Bone marrow (tissue), 2 donors: ENCODE measurements at places on chromosomes 12 and 14.
A peak's percentile ranks its signal among the peaks of the same experiment; 100 is the strongest.

GRCh38 chr14:55190906-55191202 is 531 bp downstream of the DLGAP5 start:
- DNase-seq, result no peak

GRCh38 chr14:105903971-105904370 is 377.6 kb downstream of the TMEM121 start:
- no peak for DNase-seq

DNA sequence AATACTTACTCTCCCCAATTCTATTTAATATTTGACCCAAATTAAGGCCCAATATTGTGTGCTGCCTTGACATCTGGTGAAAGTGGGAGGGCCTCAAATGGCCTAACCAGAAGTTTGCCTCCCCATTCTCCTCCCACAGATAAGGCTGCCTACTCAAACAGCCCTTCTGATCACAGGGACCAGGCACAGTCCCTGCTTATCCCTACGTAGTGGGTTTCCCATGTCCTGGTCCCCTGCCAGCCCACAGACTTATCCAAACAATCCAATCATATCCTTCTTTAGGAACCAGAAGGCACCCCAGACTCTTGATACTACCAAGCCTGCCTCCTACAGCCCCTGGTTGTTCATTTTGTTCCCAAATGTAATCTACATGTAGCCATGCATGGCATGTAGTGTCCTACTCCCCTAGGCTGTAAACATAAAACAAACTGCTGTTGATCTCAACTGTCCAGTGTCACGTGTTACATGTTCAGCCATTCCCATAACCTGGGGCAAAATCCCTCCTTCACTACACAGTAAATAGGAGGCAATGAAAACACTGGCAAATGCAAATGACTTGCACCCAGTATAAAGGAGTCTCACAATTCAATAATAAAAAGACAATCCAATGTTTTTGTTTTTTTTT is 49.3 kb downstream of the EEA1 start:
- DNase-seq, result no peak

GRCh38 chr12:120538281-120539156 is 4.4 kb downstream of the RNF10 start:
- no peak for DNase-seq

GRCh38 chr12:64181430-64182291 is 40.4 kb downstream of the KICS2 start:
- no peak for DNase-seq

DNA sequence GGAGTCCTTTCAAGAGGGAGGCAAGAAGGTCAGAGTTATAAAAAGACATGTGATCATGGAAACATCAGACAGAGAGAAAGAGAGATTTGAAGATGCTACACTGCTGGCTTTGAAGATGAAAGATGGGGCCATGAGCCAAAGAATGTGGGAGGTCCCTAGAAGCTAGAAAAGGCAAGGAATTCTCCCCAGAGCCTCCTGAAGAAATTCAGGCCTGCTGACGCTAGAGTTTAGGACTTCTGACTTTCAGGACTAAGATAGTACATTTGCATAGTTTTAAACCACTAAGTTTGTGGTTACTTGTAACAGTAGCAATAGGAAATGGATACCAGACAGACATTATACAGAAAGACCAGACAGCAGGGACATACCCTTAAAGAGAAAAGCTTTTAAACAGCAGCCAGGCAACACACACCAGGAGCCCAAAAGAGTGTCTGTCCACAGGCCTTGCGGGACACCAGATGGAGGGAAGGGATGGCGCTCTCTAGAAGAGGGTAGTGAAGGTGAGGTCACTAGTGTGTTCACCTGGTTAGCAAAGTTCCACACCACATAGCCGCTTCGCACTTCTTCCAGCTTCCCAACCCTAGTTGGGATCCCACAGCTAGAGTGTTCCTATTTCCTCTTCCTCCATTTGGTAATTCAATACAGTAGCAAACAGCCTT is 29.7 kb upstream of the CEBPE start:
- DNase-seq, result no peak

GRCh38 chr14:86153480-86153879 is 623.5 kb downstream of the FLRT2 start:
- no peak for DNase-seq

DNA sequence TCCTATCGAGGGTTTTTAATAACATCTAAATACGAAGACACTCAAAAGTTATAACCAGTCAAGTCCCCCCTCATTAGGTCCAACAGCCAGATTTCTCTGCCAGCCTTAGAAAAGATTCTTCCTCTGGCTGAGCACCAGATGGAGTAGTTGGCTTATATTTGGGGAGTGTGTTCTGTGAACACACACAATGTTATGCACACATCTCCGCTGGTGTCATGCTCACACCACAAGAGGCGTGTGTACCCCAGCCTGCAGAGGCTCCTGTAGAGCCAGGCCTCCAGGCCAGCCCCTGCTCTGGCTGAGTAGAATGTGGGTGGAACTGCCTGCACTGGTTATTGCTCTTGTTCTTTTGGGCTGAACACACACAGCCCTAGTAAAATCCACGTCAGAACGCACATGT is 64.0 kb downstream of the PIWIL1 start:
- no peak for DNase-seq

- no peak for DNase-seq
Measured at GRCh38 chr12:114013575-114014345, 47.6 kb upstream of the RBM19 start.

GRCh38 chr14:34912182-34912581 is 37.0 kb upstream of the BAZ1A start:
- DNase-seq, result no peak

GRCh38 chr12:93868771-93869170 is 191.6 kb downstream of the CRADD start:
- no peak for DNase-seq

DNA sequence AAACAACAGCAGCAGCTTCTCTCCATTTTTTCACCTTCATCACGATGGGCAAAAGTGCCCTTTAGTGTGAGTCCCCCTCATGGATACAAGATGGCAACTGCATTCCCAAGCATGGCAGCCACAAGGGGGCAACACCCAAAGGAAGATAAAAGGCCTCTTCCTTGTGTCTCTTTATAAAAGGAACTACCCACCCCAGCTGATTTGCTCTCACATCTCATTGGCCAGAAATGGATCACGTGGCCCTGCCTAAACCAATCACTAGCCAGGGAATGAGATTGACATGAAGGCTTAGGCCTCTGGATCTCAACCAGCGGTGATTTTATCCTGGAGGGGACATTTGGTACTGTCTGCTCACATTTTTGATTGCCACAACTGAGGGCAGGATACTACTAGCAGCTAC is 21.9 kb upstream of the IFT81 start:
- no peak for DNase-seq

DNA sequence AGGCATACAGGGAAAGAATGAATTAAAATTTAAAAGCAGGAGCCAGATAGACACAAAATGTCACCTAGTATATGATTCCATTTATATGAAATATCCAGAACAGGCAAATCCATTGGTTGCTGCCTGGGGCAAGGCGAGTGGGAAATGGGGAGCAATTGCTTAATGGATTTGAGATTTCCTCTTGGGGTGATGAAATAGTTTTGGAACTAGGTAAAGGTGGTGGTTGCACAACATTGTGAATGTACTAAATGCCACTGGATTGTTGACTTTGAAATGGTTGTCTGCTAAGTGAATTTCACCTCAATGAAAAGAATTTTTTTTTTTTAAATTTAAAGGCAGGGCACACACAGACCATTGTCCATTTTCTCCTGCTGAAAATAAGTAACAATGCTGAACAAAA is 61.9 kb downstream of the ABCC9 start:
- DNase-seq, result no peak

DNA sequence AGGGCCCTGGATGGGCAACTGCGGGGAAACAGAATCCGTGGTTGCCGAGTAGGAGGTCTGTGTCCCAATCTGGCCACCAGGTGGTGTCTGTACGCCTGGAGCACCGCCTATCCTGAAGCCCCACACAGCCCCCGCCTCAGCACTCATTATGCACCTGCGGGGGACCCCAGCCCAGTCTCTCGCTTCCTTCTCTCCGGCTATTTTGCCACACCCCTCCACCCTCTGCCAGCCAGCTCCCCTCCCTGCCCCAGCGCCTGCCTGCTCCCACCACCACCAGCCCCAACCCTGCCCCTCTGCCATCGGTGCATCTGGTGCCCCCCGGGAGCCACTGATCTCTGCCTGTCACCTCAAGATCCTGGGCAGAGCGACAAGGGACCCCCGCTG is 2.2 kb upstream of the NXPH4 start:
- peak; percentile 78 for DNase-seq

- no peak for DNase-seq
Measured at GRCh38 chr12:104638851-104639240, 182.1 kb downstream of the CHST11 start.

DNA sequence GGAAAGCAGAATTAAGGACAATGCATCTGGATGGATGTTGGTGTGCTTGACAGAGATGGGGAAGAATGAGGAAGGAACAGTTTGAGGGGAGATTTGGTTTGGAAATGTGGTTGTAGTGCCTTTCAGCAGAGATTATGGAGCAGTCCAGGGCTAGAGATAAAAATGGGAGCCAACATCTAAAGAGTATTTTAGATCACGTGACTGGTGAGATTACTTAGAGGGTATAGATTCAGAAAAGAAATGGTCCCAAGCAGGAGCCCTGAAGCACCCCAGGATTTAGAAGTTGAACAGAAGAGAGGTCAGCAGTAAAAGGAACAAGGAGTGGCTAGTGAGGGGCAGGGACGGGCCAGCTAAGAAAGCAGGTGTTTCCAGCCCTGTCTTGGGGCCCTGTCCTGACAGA is 29.6 kb downstream of the ZNF664 start:
- DNase-seq, result no peak

DNA sequence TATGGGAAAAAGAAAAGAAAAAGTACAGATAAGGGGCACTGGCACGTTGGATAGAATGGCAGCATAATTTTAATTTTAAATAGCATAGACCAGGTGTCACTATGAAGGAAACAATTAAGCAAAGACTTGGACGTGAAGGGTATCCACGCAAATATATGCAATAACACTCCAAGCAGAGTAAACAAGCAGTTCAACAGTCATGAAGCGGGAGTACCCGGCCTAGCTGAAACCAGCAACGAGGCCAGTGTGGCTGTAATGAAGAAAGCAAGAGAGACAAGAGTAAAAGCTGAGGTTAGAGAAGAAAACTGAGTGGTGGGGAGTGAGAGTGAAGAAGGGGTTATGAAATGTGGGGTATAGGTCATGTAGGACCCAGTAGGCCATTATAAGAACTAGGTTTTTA is 85.4 kb downstream of the BCL2L14 start:
- DNase-seq, result no peak

GRCh38 chr12:63905544-63905943 is 61.0 kb downstream of the SRGAP1 start:
- no peak for DNase-seq

GRCh38 chr12:52417740-52418139 is 11.6 kb upstream of the KRT82 start:
- DNase-seq, result no peak

DNA sequence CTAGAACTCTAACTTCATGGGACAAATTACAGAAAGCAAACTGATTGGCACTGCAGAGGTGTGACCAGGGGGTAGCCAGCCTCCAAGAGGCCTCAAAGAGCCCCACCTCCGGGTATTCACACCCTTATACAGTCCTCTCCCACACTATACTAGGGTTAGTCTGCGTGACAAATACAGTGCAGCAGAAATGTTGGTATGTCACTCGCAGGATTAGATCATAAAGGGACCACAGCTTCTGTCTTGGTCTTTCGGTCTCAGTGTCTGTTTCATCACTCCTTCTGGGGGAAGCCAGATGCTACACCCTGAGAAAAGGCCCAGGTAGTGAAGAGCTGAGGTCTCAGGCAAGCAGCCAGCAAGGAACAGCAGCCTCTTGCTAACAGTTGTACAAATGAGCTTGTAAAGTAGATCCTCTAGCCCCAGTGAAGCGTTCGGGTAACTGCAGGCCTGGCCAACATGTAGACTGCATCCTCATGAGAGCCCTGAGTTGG is 68.9 kb upstream of the SAV1 start:
- DNase-seq, result no peak

GRCh38 chr12:131850856-131851559 is 22.8 kb downstream of the MMP17 start:
- no peak for DNase-seq

- DNase-seq, result no peak
Measured at GRCh38 chr12:23729359-23729758, 220.1 kb downstream of the SOX5 start.

GRCh38 chr14:56482310-56482911 is 97.2 kb upstream of the TMEM260 start:
- DNase-seq, result no peak

DNA sequence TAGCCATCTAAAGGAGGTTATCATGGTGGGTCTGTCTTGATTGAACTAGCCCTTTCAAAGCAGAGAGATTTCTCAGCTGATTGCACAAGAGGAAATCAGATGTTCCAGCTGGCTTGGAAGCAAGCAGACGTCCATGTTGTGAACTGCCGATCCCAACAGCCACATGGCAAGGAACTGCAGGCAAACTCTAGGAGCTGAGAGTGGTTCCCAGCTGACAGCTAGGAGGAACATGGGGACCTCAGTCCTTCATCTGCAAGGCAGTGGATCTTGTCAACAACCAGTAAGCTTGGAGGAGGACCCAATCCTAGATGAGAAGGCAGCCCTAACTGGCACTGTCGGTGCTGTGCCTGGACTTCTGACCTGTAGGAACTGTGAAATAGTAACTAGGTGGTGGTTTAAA is 7.7 kb downstream of the ACVR1B start:
- DNase-seq, result no peak

- no peak for DNase-seq
Measured at GRCh38 chr14:34951286-34951685, 31.5 kb upstream of the SRP54 start.
